ENCODE measurements at places on chromosomes 12 and 14.

DNA sequence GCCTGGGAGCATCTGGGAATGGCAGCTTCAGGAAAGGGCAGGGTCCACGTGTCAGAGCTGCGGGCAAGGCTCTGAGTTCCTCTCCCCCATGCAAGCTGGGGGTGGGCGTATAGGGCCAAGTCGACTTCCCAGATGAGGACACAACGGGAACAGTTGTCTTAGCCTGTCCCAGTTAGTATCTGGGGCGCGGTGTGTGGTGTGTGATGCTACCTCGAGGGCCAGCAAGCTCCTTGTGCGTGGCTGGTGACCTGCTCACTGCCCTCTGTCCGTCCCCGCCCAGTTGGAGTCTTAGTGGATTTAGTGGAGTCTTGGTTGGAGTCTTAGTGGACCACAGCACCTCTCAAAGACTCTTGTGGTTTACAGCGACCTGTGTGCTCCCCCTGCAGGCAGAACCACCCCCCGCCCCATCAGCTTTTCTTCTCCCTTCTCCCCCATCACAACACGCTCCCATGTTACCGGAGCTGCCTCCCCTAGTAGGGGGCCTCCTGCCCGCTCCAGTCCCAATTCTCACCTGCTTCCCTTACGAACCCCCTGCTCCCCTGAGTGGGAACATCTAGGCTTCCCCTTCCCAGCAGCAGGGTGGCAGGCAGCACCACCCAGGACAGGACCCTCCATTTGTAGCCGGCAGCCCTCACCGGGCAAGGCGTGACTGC, 8.7 kb downstream of the ASPG start:
- no peak for DNase-seq

DNA sequence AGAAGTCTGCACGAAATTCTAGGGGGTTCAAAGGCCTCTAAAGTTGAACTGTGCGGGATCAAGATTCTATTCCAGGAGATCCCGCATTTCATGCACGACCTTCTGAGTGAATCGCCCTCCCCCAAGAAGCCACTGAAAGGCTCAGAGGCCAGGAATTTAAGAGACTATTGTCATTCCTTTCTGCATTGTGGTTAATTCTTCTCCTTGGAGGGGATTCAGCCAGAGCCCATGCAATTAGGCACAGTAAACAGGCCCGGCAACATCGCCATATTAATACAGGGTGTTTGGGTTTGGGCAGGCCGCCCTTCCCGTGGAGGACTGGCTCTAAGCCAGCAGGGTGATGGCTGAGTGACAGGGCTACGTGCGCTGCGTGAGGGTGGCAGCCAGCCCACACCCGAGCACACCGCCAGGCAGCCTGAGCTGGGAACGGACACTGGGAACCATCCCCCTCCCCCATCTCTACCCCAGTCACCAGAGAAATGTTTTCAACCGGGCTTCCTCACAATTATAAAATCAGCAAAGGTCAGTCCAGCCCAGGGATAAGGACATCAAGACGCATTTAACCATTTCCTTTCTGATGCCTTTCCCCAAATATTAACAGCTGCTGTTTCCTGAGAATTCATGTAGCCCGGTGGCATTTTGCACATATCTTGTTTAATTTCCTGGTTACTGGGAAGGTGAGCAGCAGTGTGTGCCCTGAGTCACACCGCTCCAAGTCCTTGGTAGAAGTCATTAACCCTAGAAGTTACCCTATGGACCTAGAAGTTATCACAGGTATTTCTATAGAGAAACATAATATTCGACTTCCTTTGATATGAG, 12.5 kb downstream of the EGLN3 start:
- no peak for DNase-seq

GRCh38 chr12:105084251-105085250, at the start of gene ALDH1L2:
Gene ALDH1L2 (minus strand): TSS chr12:105084458. CDS start chr12:105084436, 22 bp downstream.
- peak; percentile 16 for DNase-seq

GRCh38 chr12:1814266-1814665, 6.1 kb upstream of the LRTM2 start:
- no peak for DNase-seq

- DNase-seq, result no peak
These were observed 947 bp upstream of the LRRC9 start for GRCh38 chr14:59918824-59919569.

GRCh38 chr12:67798768-67799167, 150.2 kb downstream of the DYRK2 start:
- no peak for DNase-seq

DNA sequence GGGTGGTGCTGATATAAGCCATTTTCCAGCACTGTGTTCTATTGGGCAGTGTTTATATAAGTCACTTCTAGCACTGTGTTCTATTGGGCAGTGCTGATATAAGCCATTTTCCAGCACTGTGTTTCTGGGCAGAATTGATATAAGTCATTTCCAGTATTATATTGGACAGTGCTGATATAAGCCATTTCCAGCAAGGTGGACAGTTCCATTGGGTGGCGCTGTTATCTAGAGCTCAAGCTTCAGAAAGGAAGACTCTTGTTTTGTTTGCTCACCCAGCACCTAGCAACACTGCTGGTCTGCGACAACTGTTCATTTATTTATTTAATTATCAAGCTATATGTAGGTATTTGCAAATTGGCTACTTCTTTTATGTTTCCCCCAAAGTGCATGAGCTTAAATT, 690.3 kb downstream of the AACS start:
- DNase-seq, result no peak

DNA sequence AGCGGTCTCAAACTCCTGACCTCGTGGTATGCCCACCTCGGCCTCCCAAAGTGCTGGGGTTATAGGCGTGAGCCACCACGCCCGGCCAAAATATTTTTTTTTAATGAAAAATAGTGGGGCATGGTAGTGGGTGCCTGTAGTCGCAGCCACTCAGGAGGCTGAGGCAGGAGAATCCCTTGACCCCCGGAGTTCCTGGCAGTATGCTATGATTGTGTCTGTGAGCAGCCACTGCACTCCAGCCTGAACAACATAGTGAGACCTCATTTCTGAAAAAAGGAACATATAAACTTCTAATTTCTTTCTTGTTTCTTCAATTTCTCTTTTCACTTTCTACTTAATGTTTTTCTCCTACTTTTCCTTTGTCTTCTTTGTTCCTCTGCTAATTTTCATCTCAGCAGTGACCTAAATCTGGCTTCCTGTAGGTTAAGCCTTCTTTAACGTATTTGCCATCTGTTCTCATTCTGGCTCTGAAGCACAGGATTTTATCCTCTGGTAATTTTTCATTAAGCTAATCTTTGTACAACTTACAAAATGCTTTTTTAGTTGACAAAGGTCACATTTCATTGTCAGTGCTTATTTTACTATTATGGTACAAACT, 4.5 kb upstream of the RPGRIP1 start:
- DNase-seq, result no peak

DNA sequence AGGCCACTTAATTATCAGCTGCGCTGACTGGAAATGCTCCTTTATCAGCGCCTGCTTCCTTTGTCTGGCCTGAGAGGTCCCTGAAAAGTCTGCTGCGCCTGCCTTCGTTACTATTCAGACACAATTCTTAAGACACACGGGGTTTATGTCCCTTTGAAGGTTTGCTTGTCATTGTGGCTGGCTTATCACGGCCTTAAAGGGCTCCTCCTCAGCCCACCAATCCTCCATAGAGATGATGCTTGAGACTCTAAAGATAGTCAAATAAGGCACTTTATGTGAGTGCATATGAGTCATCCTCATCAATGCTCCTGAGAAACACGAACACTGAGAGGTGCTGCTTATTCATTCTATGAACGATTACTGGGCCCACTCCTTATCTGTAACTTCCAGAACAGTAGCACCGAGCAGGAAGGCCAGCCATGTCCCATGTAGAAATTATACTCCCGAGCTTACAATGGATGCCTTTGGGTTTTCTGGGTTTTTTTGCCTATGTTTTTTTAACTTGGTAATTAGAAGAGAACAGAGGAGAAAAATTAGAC, 1268.2 kb upstream of the TMEM132C start:
- no peak for DNase-seq

DNA sequence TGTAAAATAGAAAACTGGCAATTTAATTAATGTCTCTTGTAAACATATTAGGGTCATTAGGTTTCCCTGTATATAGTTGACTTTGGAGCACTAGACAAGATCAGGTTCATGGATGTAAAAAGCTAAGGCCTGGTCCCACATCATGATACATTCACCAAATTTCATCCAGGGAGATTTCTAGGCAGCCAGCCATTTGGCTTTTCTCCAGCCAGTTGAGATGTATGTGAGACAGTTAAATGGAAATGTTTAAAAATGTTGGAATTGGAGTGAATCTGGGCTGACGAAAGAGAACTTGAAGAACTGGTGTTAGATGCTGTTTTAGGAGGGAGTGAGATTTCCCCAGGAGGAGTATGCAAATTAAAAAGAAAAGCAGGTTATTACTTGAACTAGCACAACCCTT, 41.8 kb upstream of the CLEC14A start:
- no peak for DNase-seq

DNA sequence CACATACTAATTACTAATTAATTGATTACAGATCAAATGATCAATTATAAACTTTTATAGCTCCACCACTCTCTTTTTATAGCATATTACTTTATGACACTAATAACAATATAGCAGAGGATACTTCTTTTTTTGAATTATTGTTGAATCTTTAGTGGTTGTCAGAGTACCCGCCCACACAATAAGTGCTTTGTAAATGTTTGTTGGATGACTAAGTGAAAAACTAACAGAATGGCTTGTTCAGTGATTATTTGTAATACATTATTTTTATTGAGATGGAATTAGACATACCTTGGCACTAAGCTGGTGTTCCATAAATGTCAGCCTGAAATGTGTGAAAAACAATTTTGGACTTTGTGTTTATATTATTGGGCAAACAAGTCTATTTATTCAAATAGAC, 670.5 kb upstream of the ATXN7L3B start:
- DNase-seq, result no peak

DNA sequence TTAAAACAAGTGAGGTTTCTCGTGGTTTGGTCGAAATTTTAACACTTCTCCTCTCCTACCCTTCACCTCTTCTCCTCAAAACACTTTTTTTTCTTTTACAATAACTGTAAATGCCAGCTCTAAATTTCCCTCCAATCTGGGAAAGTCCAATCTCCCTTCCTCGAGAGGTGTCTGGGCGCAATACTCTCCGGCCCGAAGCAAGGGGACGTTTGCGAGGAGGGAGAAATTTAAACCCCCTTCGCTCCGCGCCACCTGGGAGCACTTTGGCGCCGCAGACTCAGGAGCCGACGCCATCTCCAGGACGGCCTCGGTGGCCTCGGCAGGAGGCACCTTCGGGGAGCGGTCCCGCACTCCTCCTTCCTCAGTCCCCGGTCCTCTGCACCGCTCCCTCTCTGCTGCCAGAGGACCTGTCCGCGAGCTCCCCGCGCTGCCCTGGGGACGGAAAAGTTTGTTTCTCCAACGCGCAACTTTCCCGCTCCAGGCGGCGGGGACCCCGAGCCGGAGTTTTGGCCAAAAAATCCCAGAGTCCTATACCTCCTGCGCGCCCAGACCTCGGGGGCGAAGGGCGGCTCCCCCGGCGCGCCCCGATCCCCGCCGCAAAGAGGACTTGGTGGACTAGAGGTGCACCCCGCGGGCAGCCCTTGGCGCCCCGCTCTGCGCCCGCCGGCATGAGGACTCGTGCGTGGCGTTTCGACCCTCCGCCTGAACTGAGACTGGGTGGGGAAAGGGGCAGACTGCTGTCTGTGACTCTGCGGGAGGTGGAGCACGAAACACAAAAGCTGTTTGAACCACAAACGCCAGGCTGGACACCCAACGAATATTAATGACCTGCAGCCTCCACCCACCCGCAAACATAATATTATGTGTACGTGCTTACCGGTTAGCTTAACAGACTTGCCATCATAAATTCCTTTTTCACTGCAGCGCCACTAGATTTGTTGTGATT, 95.2 kb upstream of the HMGA2 start:
- DNase-seq, result no peak

DNA sequence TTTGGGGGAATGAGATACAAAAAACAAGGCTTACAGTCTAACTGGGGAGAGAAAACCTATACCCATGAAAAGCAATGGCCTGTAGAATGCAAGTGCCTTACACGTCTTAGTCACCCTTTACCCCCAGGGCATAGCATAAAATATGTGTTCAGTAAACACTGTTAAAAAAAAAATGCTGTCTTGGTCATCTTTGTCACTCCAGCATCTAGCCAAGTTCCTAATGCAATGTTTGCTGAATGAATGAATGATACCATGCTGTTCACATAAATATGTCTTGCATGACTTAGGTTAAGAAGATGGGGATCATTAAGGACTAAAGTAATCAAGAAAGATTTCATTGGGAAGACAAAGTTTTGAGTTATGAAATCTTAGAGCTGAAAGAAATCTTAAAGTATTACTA, 38.5 kb downstream of the PPP2R5E start:
- no peak for DNase-seq

- DNase-seq, result no peak
These were observed 4.9 kb upstream of the NUDT14 start for GRCh38 chr14:105185973-105186372.

- DNase-seq, result no peak
These were observed 156.3 kb downstream of the RIMBP2 start for GRCh38 chr12:130559806-130560205.

- no peak for DNase-seq
These were observed 255.4 kb downstream of the DAD1 start for GRCh38 chr14:22333422-22334274.

- DNase-seq, result no peak
These were observed 80.8 kb upstream of the C12orf71 start for GRCh38 chr12:27163048-27163715.

GRCh38 chr14:102353126-102353619, 9.5 kb downstream of the CINP start:
- no peak for DNase-seq

DNA sequence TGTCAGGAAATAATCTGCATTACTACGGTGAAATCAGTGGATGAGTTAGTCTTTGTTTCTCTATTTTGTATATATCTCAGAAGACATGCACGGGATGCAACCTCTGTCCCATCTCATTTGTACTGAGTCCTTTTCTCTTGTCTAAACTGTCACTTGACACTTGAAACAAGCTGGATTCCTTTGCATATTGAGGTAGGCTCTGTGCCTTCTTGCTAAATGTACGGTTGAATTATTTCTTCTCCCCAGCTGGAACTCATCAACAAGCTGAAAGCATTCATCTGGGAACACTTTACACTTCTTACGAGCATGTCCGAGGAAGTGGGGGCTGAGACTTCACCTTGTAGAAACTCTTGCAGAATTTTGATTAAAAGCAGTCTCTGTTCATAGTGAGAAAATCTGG, 119.5 kb downstream of the VEZT start:
- no peak for DNase-seq

DNA sequence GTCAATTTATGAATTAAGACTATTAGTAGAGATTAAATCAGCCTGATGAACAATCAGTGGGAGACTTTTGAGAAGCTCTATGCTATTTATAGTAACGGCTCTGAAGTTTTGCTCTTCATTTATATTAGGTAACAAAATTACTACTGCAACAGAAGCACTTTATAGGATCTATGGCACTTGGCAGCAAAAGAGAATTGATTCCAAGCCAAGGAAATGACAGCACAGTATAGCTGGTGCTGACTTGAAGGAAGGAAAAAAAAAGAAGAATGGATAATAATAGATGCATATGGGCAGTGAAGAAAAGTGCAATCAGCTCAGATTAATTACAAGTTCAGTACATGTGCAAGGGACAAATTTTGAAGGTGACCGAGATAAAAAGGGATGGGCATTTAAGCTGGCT, 228.2 kb upstream of the PPFIA2 start:
- no peak for DNase-seq

GRCh38 chr12:32069731-32070130, 36.9 kb upstream of the BICD1 start:
- no peak for DNase-seq

- DNase-seq, result no peak
These were observed 88.6 kb downstream of the R3HDM2 start for GRCh38 chr12:57342207-57342691.

GRCh38 chr12:9792961-9793617, 32.4 kb upstream of the CD69 start:
- DNase-seq, result no peak

- DNase-seq, result no peak
These were observed 80.6 kb downstream of the BTG1 start for GRCh38 chr12:92065018-92065499.
